Thyroid gland (tissue), 4 donors: ENCODE measurements at places on chromosomes 4 and X.

DNA sequence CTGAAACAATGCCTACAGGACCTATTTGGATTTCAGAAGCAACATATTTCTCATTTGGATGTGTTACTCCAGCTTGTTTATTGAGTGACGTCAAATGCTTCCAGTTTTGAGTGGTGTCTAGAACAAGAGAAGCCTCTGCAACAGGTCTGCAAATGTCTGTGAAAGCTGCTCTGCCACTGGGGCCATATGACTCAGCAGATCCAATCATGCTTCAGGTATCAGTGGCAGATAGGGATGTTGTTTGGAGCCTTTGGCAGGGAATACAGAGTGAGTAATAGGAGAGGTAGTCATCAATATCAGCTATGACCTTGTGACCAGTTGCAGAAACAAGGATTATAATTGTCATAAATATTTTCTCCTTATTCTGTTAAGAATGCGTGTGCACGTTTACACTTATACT lies 141.1 kb upstream of the ZXDA start:
- DNase-seq: no peak
- no peak overlapping the region for H3K4me3 ChIP-seq
- H3K4me1 ChIP-seq: no peaks in the 10 kb centered on the region
- H3K27me3 ChIP-seq: no peaks in the 10 kb centered on the region
- no peak overlapping the region for H3K27ac ChIP-seq

GRCh38 chr4:59570860-59571476 lies 1629.2 kb upstream of the ADGRL3 start:
- H3K27ac ChIP-seq: no peak overlapping the region
- no peaks in the 10 kb centered on the region for H3K36me3 ChIP-seq
- no peaks in the 10 kb centered on the region for H3K27me3 ChIP-seq
- H3K4me1 ChIP-seq: no peaks in the 10 kb centered on the region
- no peak for DNase-seq
- H3K4me3 ChIP-seq: no peak overlapping the region

GRCh38 chr4:139641218-139641617 lies 24.4 kb upstream of the MGST2 start:
- H3K27me3 ChIP-seq: no peaks in the 10 kb centered on the region
- H3K4me1 ChIP-seq: no peaks in the 10 kb centered on the region
- H3K36me3 ChIP-seq: no peaks in the 10 kb centered on the region
- H3K4me3 ChIP-seq: no peak overlapping the region

DNA sequence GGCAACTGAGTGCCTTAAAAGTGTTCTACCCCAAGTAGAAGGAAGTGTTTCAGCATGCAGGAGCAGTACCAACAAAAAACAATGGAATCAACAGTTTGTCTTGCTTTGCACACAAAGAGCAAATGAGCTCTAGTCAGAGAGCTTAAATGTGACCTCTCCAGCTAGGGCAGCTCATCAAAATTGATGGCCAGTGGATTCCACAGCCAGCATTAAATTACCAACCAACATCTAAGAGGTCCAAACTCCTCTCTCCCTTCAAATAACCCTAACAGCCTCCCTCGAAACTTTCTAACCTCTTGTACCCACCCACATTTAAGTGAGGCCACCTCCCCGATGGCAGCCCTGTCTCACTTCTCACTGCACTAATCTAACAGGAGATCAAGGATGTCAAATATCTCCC lies 219.9 kb downstream of the CHIC2 start:
- no peaks in the 10 kb centered on the region for H3K27me3 ChIP-seq
- H3K4me1 ChIP-seq: no peaks in the 10 kb centered on the region
- H3K4me3 ChIP-seq: no peak overlapping the region

DNA sequence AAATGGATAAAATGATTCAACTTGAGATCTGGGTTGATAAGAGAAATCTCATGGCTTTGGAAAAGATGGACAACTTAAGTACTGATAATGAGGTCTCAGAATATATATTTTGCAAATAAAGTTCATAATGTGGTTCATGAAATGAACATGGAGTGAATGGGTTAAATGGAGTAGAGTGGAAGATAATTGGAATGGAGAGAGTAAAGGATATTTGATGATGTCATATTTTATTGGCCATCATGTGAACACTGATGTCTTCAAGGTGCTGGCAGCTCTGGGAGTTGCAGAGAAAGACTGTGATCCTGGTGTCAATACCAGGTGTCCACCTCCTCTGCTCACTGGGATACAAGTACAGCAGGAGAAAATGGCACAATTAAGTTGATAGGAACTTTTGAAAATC lies 133.9 kb upstream of the ZXDA start:
- H3K4me1 ChIP-seq: no peaks in the 10 kb centered on the region
- no peak overlapping the region for H3K4me3 ChIP-seq
- no peak overlapping the region for H3K27ac ChIP-seq

- H3K4me1 ChIP-seq: peaks cover 5% of the 10 kb centered on the region
- H3K36me3 ChIP-seq: no peaks in the 10 kb centered on the region
- peak; percentile 36 for DNase-seq
Observed at GRCh38 chrX:115898382-115899001, 272.1 kb upstream of the AGTR2 start.

- no peaks in the 10 kb centered on the region for H3K36me3 ChIP-seq
- no peak for DNase-seq
- no peaks in the 10 kb centered on the region for H3K4me1 ChIP-seq
- H3K4me3 ChIP-seq: no peak overlapping the region
- no peak overlapping the region for H3K27ac ChIP-seq
Observed at GRCh38 chr4:122845760-122846159, 19.1 kb downstream of the FGF2 start.

- H3K27ac ChIP-seq: no peak overlapping the region
- DNase-seq: no peak
- no peak overlapping the region for H3K4me3 ChIP-seq
- H3K4me1 ChIP-seq: peaks cover 23% of the 10 kb centered on the region
- no peaks in the 10 kb centered on the region for H3K27me3 ChIP-seq
- no peaks in the 10 kb centered on the region for H3K36me3 ChIP-seq
Observed at GRCh38 chr4:153531000-153531358, 64.8 kb downstream of the TMEM131L start.

DNA sequence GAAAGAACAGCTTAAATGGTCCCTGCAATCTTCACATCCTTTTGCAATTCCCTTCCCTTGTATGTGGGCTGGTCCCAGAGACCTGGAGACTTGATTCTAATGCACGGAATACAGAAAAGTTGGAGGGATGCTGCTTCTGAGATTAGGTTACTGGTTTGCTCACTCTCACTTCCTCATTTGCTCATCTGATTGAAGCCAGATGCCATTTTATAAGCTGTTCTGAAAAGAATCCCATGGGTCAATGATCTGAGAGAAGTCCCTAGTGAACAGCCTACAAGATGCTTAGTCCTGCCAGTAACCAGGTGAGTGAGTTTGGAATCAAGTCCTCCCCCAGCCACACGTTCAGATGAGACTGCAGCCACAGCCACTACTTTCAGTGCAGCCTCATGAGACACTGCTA lies 35.9 kb downstream of the MAGEA1 start:
- no peaks in the 10 kb centered on the region for H3K4me1 ChIP-seq
- H3K4me3 ChIP-seq: no peak overlapping the region
- H3K27ac ChIP-seq: no peak overlapping the region
- no peaks in the 10 kb centered on the region for H3K36me3 ChIP-seq
- no peaks in the 10 kb centered on the region for H3K27me3 ChIP-seq
- no peak for DNase-seq

GRCh38 chrX:85052205-85052604 lies 48.5 kb downstream of the APOOL start:
- no peaks in the 10 kb centered on the region for H3K27me3 ChIP-seq
- no peaks in the 10 kb centered on the region for H3K4me1 ChIP-seq
- no peak for DNase-seq
- no peak overlapping the region for H3K27ac ChIP-seq
- no peak overlapping the region for H3K4me3 ChIP-seq

GRCh38 chr4:183932576-183932975 lies 27.5 kb downstream of the STOX2 start:
- H3K27me3 ChIP-seq: no peaks in the 10 kb centered on the region
- H3K4me3 ChIP-seq: no peak overlapping the region
- H3K27ac ChIP-seq: no peak overlapping the region
- H3K36me3 ChIP-seq: no peaks in the 10 kb centered on the region

DNA sequence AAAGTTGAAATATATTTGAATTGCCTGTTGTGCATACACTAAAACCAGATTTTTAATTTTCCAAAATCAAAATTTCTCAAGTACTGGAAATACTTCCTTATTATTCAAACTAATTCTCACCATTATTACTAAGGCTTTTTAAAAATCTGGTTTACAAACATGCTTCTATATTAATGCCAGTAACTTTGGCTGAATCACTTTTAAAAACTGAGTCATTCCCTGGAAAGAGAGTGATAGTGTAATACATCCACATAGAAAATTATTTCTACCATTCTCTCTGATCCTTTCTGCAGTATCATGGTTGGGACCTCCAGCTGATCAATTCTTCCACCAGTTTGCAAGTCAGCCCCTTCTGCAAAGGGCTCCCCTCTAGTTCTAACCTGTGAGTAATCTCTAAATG lies 165.3 kb upstream of the FAM241A start:
- H3K27me3 ChIP-seq: no peaks in the 10 kb centered on the region
- H3K4me1 ChIP-seq: no peaks in the 10 kb centered on the region
- H3K27ac ChIP-seq: no peak overlapping the region
- H3K36me3 ChIP-seq: no peaks in the 10 kb centered on the region
- no peak for DNase-seq

- H3K36me3 ChIP-seq: no peaks in the 10 kb centered on the region
- no peak overlapping the region for H3K4me3 ChIP-seq
- no peak overlapping the region for H3K27ac ChIP-seq
Observed at GRCh38 chr4:152747444-152747843, 32.1 kb downstream of the TIGD4 start.

DNA sequence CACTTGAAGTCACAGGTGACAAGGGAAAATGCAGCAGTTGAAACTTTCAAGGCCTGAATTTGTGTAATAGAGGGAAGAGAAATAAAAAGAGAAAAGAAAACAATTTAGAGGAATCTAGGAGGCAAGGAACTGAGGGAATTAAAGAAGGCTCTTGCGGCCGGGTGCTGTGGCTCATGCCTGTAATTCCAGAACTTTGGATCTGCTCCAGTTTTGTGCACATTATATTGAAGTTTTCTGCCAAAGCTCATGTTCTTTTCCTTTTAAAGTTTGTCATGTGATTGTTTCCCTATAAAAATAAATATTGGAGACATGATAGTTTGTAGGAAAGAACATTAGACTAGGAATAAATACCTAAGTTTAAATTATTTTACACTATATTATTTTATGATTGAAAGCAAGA lies 433.9 kb upstream of the CPEB2 start:
- no peak overlapping the region for H3K27ac ChIP-seq
- H3K27me3 ChIP-seq: no peaks in the 10 kb centered on the region
- no peaks in the 10 kb centered on the region for H3K36me3 ChIP-seq
- no peak overlapping the region for H3K4me3 ChIP-seq
- H3K4me1 ChIP-seq: no peaks in the 10 kb centered on the region

DNA sequence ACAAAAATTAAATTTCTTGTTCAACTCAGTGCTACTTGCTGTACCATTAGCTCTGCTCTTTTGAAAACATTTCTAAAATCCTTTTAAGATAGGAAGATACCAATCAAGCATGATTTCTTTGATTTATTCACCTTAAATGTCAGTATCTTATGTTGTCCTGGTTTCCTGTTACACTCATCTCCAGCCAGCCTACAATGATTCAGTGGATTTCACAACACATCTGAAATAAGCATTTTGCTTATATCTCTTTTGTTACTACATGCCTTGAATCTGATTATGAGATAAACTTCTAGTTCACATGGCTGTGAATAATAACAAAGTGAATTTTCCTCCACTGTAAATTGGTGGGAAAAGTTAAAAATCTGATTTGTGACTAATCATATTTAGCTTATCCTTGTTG lies 112.5 kb upstream of the BMP3 start:
- H3K36me3 ChIP-seq: no peaks in the 10 kb centered on the region
- no peaks in the 10 kb centered on the region for H3K4me1 ChIP-seq
- no peaks in the 10 kb centered on the region for H3K27me3 ChIP-seq
- DNase-seq: no peak
- H3K27ac ChIP-seq: no peak overlapping the region
- H3K4me3 ChIP-seq: no peak overlapping the region

DNA sequence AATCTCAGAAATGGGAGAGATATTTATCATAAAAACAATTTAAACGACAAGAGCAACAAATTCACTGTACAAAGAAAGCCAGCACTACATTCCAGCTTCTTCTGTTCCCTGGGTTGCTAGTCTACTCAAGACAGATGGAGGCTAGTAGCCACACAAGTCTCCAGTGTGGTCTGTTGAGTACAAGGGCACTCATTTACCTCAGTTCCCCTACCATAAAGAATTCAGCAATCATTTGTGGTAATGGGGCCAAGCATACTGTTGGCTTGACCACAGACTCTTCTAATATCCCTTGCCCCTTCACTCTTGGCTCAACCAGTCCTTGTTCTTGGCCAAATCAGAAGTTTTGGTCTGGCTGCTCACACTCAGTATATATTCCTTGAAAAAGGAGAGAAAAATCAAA lies 212.3 kb downstream of the COX18 start:
- H3K36me3 ChIP-seq: no peaks in the 10 kb centered on the region
- no peak overlapping the region for H3K27ac ChIP-seq
- no peak overlapping the region for H3K4me3 ChIP-seq
- H3K4me1 ChIP-seq: no peaks in the 10 kb centered on the region
- no peaks in the 10 kb centered on the region for H3K27me3 ChIP-seq
- no peak for DNase-seq

GRCh38 chr4:124583797-124584196 lies 128.7 kb downstream of the ANKRD50 start:
- H3K27me3 ChIP-seq: no peaks in the 10 kb centered on the region
- H3K27ac ChIP-seq: no peak overlapping the region
- H3K4me3 ChIP-seq: no peak overlapping the region
- no peak for DNase-seq

- H3K27me3 ChIP-seq: no peaks in the 10 kb centered on the region
- no peaks in the 10 kb centered on the region for H3K36me3 ChIP-seq
- H3K4me3 ChIP-seq: no peak overlapping the region
- DNase-seq: no peak
- no peaks in the 10 kb centered on the region for H3K4me1 ChIP-seq
Observed at GRCh38 chr4:168384437-168385141, 66.0 kb upstream of the DDX60 start.

DNA sequence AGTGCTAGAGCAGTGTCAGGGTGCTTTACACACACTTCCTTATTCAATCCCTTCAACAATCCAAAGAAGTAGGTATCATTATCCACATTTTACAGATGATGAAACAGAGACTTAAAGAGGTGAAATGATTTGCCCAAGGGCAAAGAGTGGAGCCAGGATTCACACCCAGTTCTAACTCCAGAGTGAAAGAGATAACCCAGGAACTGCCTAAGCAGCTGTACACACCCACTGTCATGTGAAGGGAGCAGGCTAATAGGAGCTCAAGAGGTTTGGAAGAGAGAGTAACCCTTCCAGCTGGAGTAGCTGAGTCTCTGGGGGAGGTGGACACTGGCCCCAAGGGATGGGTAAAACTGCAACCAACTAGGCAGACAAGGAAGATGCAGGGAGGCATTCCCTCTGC lies 92.5 kb downstream of the FBXL5 start:
- no peaks in the 10 kb centered on the region for H3K4me1 ChIP-seq
- no peaks in the 10 kb centered on the region for H3K27me3 ChIP-seq
- H3K36me3 ChIP-seq: peaks cover 15% of the 10 kb centered on the region
- no peak overlapping the region for H3K4me3 ChIP-seq
